ENCODE measurements at places on chromosomes 1 and 21. TPM values are rescaled to one million over a fixed set of nuclear protein-coding genes. Genes with fewer than 3 reads are reported as not detected.

The TTC22 gene
- total RNA-seq: 14.0 TPM

The JMJD4 gene
- 29.8 TPM for total RNA-seq

The TNFAIP8L2 gene
- 2.5 TPM for total RNA-seq

The C1orf87 gene
- total RNA-seq: not detected

The RXFP4 gene
- not detected for total RNA-seq

The CLCA4 gene
- total RNA-seq: not detected

The EPS8L3 gene
- total RNA-seq: not detected

The FNDC10 gene
- total RNA-seq: 9.9 TPM

The LMX1A gene
- 0.33 TPM for total RNA-seq

The GPR52 gene
- total RNA-seq: 9.5 TPM

Measured in thyroid gland (tissue), 4 donors.